Stimulated activated CD4-positive, alpha-beta T cell treated with anti-CD3 and anti-CD28 coated beads, Interleukin-1b, Interleukin-23, amount 100 ng/mL, for 1 hour (primary cell): ENCODE measurements at places on chromosomes 5 and 9.

- DNase-seq, result no peak
Observed at GRCh38 chr9:7171396-7172153, 413.8 kb downstream of the KDM4C start.

DNA sequence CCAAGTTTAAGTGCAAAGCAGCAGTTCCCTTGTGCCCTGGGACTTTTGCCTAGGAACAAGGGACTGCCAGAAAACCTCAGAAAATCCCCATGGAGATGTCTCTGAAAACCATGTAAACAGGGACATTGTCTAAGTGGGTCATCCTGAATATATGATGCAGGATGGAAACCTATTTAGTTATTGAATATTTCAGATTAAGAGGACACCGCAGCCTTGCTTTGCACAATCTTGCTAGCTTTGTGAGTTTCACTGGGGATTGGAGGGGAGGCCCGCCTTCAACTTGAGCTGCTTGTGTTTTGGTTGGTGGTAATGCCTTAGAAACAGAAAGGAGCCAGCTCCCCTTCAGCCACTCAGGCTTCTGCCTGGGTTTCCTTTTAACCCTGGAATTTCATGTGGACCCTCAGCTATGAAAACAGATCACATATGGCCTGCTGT, 112.8 kb downstream of the C9orf152 start:
- DNase-seq, result no peak

- no peak for DNase-seq
Observed at GRCh38 chr9:96478829-96479371, 28.9 kb downstream of the HABP4 start.

DNA sequence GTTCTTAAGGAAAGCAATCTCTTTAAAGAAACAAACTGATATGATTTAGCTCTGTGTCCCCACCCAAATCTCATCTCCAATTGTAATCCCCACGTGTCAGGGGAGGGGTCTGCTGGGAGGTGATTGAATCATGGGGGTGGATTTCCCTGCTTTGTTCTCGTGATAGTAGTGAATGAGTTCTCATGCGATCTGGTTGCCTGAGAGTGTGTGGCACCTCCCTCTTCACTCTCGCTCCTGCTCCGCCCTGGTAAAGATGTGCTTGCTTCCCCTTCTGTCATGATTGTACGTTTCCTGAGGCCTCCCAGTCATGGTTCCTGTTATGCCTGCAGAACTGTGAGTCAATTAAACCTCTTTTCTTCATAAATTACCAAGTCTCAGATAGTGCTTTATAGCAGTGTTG, 412.7 kb upstream of the SMC2 start:
- DNase-seq, result no peak

- no peak for DNase-seq
Observed at GRCh38 chr5:126512451-126512850, 82.6 kb downstream of the ALDH7A1 start.

- no peak for DNase-seq
Observed at GRCh38 chr9:3972687-3973086, 327.2 kb downstream of the GLIS3 start.
